ENCODE measurements at places on chromosomes 12 and 14. TPM values are rescaled to one million over a fixed set of nuclear protein-coding genes. Genes with fewer than 3 reads are reported as not detected.

GRCh38 chr12:62260733-62261683 lies 804 bp downstream of the USP15 start:
- DNase-seq: peak; percentile 5

GRCh38 chr14:33810308-33810707 lies 140.6 kb downstream of the EGLN3 start:
- DNase-seq: no peak

DNA sequence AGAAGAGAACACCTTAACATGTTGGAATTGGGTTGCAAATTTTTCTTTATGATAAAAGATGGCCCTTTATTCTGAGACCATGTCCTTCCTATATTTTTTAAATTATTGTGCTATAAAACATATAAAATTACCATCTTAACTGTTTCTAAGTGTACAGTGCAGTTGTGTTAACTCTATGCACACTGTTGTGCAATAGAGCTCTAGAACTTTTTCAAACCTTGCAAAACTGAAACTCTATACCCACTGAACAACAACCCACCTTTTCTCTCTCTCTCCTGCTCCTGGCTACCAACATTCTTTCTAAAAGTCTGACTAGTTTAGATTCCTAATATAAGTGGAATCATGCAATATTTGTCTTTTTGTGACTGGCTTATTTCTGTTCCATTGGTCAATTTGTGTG lies 7.8 kb upstream of the CPM start:
- no peak for DNase-seq

DNA sequence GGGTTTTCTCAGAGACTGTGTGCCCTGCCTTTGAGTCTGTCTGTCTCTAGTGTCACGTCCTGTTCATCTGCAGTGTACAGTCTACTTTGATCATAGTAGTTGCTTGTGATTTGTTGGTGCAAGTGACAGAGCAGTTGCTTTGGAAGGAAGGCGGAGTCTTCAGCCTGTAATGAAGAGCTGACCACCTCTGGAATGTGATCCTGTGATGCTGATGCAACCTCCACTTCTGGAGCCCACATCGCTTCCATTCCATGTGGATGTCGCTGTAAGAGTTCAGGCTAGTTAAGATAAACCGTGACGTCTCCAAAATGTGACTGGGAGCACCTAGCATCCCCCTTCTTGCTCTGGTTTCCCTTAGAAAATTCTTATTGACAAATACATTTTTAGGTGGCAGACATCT lies 51.8 kb downstream of the PELI2 start:
- DNase-seq: no peak

GRCh38 chr12:39807043-39807442 lies 187.4 kb upstream of the ABCD2 start:
- no peak for DNase-seq

DNA sequence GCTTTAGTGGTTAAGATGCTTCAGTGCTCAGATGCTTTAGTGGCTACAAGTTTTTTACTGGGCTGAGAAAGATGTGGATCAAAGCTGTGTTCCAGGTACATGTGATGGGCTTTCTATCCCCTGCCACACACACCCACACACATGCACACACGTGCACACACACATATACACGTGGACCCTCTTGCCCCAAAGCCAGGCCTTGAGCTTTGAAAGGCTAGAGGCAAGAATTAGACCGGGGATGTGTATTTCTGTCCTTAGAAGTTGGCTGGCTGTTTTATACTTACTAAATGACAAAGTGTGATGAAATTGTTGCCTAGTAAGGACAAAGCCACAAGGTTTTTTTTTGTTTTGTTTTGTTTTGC lies 376.5 kb downstream of the C12orf75 start:
- DNase-seq: no peak

DNA sequence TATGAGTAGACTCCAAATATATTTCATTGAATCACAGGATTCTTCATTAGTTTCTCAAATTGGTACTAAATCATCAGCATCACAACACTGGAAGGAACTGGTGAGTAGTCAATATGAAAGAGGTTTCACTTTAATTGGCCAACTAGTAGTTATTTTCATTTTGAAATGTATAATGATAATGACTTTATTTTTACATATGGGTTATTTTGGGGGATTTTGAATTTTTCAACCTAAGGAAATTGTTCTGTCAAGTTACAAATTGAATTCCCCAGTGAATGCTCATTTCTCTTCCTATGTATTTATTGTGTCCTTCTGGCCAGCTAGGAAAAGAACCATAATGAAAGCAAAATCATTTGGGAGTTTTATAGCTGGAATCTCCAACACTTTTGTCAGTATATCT lies 174.2 kb upstream of the ATP2B1 start:
- DNase-seq: no peak

GRCh38 chr12:5694759-5695409 lies 250.2 kb downstream of the ANO2 start:
- DNase-seq: no peak

- DNase-seq: peak; percentile 52
Measured at GRCh38 chr12:32365473-32366064, 33.8 kb upstream of the FGD4 start.

DNA sequence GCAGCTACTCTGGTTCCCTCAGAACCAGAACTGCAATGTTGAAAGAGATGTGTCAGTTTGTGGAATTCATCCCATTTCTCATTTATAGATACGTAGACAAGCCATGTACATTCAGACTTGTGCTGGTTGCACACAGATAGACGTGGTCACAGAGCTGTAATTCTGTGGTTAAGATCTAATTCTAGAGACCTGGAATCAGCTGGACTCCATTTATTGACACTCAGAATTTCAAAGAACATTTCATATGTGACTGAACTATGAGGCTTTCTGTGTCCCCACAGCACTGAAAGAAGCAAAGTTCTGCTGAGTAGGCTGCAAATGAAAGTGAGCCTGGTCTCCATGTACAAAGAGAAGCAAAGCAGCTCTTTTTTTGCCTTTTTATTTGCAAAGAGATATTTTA lies 220.2 kb upstream of the NAV3 start:
- DNase-seq: no peak

DNA sequence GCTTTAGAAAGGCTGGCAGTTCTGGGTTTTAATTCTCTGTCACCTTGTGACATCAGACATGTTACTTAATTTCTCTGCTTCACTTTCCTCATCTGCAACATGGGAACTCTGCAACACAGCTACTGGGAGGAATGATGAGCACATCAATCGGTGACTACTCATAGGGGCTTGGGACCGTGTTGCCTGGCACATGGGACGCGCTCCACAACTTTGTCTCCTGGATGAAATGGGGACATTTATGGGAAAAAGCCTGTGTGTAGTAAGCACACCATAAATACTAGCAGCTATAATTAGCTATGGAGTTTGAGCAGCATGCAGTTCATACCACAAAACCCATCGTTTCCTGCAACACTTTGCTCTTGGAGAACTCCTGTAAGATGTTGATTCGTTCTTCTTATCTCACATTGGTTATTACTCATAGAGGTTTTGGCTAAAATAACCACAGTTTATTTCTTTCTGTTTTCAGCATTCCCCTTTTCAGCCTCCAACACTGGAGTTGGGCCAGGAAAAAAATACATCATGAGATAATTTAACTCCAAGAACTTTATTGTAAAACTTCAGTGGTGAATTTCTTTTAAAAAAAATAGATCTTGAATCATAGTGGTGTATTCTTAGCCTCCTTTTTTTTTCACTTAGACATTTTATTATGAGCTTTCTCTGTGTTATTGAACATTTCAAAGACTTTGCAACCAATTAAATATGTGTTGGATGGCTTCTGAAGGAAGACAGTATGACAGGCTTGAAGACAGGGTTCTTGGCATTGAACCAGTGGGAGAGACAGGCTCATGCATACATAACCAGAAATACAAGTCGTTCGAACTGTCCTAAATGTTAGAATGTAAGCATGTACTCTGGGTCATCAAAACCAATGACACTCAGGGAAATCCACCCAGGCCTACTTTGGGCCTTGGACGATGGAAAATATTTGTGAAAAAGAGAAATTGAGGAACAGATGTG lies 72.7 kb downstream of the RIN3 start:
- DNase-seq: no peak

GRCh38 chr12:48773686-48774085 lies 15.2 kb downstream of the ADCY6 start:
- DNase-seq: no peak

- DNase-seq: no peak
Measured at GRCh38 chr12:70400124-70400523, 34.0 kb downstream of the KCNMB4 start.

GRCh38 chr14:30725763-30726162 lies 103.6 kb downstream of the SCFD1 start:
- no peak for DNase-seq

GRCh38 chr14:65184032-65184764 lies 81.9 kb upstream of the MAX start:
- DNase-seq: no peak

Gene AMHR2
- total RNA-seq: 0.61 TPM

Gene TAS2R50
- 3.9 TPM for total RNA-seq

Gene FAM186B
- total RNA-seq: 0.55 TPM

Gene RD3L
- not detected for total RNA-seq

Gene CCDC38
- total RNA-seq: not detected

Gene GZMB
- total RNA-seq: 0.17 TPM

Gene SDR9C7
- total RNA-seq: 0.20 TPM

Measured in spinal cord (tissue), 10 donors.